ENCODE measurements at places on chromosomes 5 and 9.

DNA sequence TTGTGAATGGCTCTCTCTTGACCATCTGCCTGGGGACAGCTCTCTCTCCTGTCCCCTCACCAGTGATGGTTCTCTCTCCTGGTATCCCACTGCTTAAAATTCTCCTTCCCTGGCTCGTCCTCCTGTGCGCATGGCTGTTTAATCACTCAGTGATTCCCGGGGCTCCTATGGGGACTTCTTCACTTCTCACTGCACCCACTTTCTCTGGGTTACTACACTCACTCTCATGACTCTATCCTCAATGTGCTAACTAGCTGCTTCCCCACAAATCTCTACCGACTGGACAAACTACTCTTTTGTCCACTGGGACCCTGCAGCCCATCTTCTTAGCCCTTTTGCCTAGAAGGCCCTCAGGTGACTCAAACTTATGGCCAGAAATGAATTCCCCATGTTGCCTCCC lies 89.1 kb upstream of the TBC1D2 start:
- no peak for DNase-seq

GRCh38 chr9:22447618-22448305 lies 1.1 kb downstream of the DMRTA1 start:
- DNase-seq = no peak

DNA sequence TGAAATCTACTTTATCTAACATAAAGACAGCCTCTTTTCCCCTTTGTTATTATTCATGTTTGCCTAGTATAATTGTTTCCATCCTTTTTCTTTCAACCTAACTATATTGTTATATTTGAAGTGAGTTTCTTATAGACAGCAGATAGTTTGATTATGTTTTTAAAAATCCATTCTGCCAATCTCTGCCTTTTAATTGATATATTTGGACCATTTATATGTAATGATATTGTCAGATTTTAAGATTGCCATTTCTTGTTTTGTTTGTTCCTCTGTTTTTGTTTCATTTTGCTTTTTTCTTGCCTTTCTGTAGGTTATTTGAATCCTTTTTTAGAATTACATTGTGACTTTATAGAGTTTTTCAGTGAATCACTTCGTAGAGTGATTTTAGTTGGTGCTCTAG lies 74.8 kb upstream of the TMEM171 start:
- no peak for DNase-seq

GRCh38 chr9:36835271-36835996 lies 198.6 kb downstream of the PAX5 start:
- DNase-seq = no peak

DNA sequence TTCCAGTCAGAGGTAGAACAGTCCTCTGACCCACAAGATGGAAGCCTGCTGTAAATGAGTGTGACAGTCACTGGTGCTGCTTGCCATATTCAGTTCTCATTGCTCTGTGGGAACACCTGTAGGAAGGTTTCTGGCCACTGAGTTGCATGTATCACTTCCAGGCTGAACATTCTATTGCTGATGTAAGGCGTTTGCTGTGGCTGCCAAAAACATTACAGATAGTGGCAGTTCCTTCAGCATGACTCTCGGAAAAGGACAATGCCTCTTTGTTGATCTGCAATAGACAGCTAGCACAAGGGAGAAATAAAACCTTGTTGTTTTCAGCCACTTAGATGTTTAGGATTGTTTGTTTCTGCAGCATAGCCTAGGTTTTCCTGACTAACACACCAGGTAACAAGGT lies 217.2 kb downstream of the AGTPBP1 start:
- no peak for DNase-seq

DNA sequence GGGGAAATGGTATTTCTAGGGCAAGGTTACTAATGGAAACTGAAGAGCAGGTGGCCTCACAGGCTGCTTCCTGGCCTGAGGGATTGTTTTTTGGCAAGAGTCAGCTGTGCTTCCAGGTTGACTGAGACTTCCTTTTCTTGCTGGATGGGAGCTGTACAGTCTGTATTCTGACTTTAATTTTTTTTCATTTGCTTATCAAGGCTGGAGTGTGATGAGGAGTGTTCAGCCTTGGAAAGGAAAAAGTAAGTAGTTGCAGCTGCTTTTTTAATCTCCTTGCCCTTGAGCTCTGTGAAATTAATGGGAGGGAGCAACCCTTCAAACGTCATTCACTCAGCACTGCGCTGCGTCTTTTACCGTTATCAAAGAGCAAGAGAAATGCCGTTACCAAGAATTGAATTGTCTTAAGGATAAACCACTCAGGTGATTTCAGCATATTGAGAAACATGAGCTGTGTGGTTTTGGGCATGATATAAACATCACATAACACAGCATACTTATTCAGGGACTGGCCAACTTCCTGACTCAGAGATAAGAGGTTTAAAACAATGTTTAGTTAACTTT lies 47.6 kb downstream of the AQP7 start:
- DNase-seq = no peak

DNA sequence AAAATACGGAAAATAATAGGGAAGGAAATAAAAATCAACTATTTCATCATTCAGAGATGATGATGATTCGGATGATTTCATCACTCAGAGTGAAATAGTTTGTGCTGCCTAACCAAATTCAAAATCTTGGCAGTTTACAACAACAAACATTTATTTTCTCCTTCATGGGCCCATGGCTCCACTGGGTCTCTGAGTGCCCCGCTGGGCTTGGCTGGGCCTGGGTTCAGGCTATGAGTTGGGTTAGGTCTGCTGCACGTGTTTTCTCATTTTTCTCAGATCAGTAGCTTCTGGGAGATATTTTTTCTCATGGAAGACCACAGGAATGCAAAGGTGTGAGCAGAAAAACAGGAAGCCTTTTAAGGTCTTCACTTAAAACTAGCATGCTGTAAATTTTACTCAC lies 24.0 kb upstream of the F2RL1 start:
- no peak for DNase-seq

GRCh38 chr9:126421567-126422428 lies 95.2 kb downstream of the MVB12B start:
- no peak for DNase-seq

All from KG1 (cell line).